ENCODE measurements at places on chromosomes 4 and X.

GRCh38 chr4:185019456-185020292 lies 1.4 kb downstream of the HELT start:
- no peak for DNase-seq

DNA sequence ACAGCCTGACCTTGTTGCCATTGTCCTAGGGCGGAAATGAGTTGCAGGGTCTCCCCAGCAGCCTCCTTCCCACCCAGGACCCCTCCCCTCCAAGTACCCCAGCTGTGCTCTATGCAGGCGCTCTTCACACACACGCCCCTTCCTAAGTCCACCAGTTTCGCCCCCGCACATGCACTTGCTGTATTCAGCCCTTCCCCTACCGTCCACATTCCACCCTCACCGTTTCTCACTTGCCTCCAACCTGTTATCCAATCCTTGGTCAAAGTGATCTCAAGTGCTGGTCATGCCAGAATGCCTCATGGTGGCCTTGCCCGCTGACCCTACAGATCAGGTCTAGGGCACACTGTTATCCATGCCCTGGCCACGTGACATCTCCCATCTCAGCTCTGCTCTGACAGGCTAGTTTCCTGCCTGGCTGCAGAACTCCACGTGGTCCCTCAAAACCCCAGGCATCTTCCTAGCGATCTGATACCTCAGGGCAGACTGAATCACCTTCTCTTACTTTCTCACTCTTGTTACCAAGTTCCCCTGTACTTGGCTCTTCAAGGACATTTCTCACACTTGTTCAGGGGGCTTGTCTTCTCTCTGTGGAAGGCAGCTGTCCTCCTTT lies 39.7 kb downstream of the NSG1 start:
- DNase-seq: no peak

GRCh38 chr4:17578482-17578891 lies 1.5 kb downstream of the LAP3 start:
- no peak for DNase-seq

GRCh38 chrX:110964786-110965185 lies 131.2 kb upstream of the PAK3 start:
- peak; percentile 62 for DNase-seq

DNA sequence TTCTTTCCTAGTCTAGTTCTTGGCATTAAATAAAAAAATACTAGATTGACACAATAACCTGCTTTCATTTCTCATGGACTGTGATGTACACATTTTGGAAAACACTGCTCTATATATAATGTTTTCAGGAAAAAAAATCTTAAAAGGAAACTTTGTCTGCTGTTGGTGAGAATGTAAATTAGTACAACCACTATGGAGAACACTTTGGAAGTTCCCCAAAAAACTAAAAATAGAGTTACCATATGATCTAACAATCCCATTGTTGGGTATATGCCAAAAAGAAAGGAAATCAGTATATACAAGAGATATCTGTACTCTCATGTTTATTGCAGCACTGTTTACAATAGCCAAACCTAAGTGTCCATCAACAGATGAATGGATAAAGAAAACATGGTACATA lies 202.3 kb downstream of the PPP3CA start:
- DNase-seq: peak; percentile 10

- DNase-seq: no peak
Observed at GRCh38 chr4:119000400-119000799, 111.7 kb downstream of the SYNPO2 start.
